ENCODE measurements at places on chromosomes 1 and 21. TPM values are rescaled to one million over a fixed set of nuclear protein-coding genes. Genes with fewer than 3 reads are reported as not detected.
A peak's percentile ranks its signal among the peaks of the same experiment; 100 is the strongest.

ALX3 gene
- not detected for total RNA-seq

DNA sequence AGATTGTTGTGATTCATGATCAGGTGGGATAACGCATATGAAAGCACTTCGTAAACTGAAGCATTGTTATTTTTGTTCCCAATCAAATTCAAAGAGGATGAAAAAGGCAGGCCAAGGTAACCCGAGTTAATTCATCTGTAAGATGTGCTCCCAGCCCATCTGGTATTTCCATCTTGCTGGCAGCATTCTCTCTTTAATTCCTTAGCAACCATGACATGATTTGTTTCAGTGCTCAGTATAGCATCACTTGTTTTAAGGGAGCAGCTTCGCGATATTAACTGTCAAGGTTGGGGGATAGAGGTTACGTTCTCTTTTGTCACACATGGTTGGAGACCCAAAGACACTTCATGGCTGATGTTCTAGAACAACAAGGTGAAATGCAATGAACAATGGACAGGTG lies 6.4 kb downstream of the TSPAN2 start:
- H3K27me3 ChIP-seq = no peaks in the 10 kb centered on the region
- DNase-seq = no peak
- H3K4me3 ChIP-seq = no peak overlapping the region
- H3K4me1 ChIP-seq = no peaks in the 10 kb centered on the region
- H3K36me3 ChIP-seq = no peaks in the 10 kb centered on the region

GRCh38 chr21:45255381-45256020 lies 32.2 kb downstream of the POFUT2 start:
- peak; percentile 52 for DNase-seq
- no peaks in the 10 kb centered on the region for H3K27me3 ChIP-seq
- H3K4me1 ChIP-seq = no peaks in the 10 kb centered on the region
- H3K4me3 ChIP-seq = no peak overlapping the region

DNA sequence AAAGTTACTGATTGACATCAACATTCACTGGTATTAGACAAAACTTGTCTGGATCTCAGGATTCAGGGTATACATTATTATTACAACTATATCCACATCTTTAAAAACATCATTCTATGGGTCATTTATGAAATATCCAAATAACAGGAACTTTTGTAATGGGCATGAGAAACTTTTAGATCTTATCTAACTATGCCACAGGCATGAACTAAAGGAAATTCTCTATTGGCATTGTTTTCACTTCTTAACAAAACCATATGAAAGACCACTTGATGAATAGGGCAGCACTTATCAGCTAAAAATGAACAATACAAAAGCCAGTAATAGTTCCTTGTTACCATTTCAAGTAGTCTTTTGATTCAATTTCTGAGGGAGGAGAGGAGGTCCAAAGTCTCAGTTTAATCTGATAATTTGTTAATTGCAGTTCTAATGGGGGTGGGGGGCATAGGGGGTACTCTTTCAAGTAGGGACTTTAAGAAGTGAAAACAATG lies 30.8 kb upstream of the CPLANE2 start:
- H3K27me3 ChIP-seq = no peaks in the 10 kb centered on the region
- H3K4me3 ChIP-seq = no peak overlapping the region
- no peak overlapping the region for H3K27ac ChIP-seq
- DNase-seq = no peak
- H3K36me3 ChIP-seq = no peaks in the 10 kb centered on the region

Data from Karpas-422 (cell line).